Stimulated activated CD4-positive, alpha-beta T cell treated with anti-CD3 and anti-CD28 coated beads, Interleukin-2, amount 100 ng/mL, for 24 hours (primary cell): ENCODE measurements at places on chromosomes 6 and 20.

DNA sequence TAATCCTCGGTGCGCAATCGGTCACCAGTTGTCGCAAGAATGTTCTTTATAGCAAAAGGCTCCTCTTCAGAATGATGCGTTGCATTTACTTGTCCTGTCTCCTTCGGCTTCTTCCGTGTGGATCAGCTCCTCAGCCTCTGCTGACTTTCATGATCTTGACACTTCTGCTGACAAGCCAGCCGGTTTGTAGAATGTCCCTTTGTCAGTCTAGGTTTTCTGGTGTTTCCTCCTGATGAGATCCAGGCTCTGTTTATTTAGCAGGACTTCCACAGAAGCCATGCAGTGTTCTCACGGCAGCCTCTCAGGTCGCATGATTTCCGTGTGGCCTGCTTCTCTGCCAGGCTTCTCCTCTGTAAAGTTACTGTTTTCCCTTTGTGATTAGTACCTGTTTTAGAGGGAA lies 66.9 kb downstream of the STX11 start:
- DNase-seq, result no peak

GRCh38 chr6:167046861-167047495 lies 47.8 kb downstream of the CEP43 start:
- DNase-seq, result no peak

- no peak for DNase-seq
Measured at GRCh38 chr6:150081702-150082101, 12.8 kb upstream of the ULBP3 start.

- DNase-seq, result no peak
Measured at GRCh38 chr6:10441655-10442009, 26.8 kb upstream of the TFAP2A start.

GRCh38 chr20:9068841-9069663 lies at the start of gene PLCB4:
Gene PLCB4, plus strand, starts transcription at chr20:9069087. Its CDS starts 238,728 bp downstream, at chr20:9307815.
- DNase-seq, result no peak

DNA sequence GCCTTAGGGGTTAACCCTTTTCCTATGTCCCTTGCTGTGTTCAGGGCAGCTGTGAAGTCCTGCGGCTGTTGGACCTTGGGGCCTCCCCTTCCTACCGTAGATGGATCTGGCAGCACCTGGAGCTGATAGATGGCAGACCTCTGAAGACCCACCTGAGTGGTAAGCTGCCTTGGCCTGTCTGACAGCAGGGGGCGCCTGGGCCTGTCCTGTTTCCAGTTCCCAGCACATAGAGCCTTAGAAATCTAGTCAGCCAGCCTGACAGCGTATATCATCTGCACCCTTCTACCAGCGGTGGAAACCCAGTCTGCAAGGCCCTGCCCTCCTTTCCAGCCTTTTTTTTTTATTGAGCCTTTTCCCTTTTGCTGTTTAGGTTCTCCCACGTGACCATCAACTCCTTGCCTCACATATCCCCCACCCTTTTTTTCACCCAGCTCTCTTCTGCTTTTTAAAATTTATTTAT lies 26.6 kb downstream of the CNBD2 start:
- peak; percentile 87 for DNase-seq

DNA sequence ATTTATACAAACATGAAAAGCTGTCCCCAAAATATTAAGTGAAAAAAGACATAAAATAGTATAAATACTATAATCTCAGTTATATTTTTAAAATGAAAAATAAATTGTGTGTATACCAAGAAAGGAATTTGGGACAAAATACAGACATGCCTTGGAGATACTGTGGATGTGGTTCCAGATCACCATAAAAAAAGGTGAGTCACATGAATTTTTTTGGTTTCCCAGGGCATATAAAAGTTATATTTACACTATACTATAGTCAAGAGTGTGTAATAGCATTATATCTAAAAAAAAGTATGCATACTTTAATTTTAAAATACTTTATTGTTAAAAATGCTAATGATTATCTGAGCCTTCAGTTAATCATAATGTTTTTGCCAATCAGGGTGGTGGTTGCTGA lies 17.4 kb upstream of the SDHAF4 start:
- no peak for DNase-seq

DNA sequence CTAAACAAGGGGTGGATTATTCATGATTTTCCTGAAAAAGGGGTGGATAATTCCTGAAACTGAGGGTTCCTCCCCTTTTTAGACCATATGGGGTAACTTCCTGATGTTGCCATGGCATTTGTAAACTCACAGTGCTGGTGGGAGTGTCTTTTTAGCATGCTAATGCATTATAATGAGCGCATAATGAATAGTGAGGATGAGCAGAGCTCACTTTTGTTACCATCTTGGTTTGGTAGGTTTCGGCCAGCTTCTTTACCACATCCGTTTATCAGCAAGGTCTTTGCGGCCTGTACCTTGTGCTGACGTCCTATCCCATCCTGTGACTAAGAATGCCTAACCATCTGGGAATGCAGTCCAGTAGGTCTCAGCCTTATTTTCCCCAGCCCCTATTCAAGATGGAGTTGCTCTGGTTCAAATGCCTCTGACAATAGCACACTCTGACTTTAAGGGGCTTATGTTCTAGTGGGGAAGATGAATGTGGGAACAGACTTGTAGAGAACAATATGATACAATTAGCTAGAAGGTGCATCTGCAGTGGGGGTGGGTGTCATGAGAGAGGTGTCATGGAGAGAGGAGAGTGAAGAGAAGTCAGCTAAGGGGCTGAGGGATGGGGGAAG lies 4.2 kb upstream of the GPR31 start:
- DNase-seq, result no peak

- DNase-seq, result no peak
Measured at GRCh38 chr20:5133998-5134397, 7.2 kb downstream of the CDS2 start.

DNA sequence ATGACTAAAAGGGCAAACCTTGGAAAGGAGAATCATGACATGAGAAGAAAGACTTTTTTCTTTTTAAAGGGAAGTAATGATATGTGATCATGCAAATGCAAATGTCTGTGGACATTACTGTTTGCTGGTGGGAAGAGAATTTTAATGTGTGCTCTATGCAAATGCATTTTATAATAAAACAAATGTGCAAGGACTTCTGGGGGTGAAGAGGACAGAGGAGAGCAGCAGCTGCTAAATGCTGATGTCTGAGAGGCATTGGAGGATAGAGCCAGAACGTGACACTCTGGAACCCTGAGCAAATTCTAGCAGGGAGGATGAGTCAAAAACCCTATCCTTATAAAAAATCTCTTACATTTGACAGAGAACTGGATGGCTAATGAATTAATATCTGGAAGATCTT lies 69.1 kb upstream of the BEND3 start:
- no peak for DNase-seq

DNA sequence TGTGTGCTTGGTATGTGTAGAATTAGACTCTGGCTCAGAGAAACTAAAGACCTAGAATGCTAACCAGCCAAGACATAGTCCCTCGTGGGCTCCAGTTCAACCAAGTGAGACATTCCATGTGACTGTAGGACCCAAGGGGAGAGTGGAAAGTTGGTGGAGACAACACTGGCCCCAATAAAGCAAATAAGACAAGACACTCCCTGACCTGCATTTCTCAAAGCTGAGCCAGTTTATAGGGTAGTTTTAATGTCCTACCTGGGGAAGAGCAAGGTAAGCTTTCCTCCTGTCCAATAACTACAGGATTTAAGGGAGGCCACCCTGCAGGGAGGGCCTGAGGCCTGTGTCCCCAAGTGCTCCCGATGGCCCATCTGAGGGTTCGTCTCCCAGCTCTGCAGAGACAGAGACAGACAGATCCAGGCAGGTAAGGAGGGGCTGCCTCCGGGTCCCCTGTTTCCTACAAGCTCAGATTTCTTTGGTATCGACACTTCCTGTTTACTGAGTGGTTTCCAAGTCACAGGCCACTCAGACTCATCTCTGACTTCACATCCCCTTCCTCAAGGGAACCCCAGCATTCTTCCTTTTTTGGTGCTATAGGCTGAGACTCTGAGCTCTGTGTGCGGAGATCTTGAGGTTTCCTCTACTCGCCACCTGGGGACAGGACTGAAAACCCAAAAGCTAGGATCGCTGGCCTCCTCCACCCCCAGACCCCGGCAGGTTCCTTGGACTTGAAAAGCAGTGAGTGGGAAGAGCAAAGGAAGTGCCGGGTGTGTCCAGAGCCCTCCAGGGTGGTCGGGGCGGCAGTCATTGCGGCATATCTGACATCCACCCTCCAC lies 92.4 kb downstream of the PRND start:
- no peak for DNase-seq

DNA sequence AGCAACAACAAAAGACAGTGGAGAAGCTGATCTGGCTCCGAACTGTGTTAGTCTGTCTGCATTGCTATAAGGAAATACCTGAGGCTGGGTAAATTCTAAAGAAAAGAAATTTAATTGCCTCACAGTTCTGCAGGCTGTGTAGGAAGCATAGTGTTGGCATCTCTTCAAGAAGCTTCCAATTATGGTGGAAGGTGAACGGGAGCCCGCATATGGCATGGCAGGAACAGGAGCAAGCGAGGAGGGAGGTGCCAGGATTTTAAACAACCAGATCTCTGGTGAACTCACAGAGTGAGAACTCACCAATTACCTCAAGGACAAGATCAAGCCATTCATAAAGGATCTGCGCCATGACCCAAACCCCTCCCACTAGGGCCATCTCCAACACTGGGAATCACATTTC lies 293.5 kb downstream of the SMOC2 start:
- DNase-seq, result no peak

DNA sequence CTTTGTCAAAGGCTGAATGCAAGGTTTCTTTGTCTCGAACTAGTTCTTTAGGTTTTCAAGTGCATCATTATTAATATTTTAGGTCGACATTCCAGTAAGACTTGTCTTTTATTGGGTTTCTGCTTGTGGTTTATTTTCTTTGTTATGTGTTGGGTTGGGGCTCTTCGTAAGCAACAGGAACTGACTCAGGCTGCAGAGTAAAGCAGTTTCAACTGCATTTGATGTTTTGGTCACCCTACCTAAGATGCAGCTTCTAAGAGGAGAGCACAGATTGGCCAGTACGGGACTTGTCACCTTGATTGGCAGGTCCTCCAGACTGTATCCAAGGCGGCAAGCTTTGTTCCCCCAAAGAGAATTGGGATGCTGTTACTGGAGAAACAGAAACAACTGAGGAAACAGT lies 149.5 kb upstream of the SULF2 start:
- DNase-seq, result no peak

- DNase-seq, result no peak
Measured at GRCh38 chr20:58003525-58003924, 224.9 kb downstream of the ANKRD60 start.

GRCh38 chr6:125489579-125490285 lies 188.0 kb upstream of the HDDC2 start:
- no peak for DNase-seq

DNA sequence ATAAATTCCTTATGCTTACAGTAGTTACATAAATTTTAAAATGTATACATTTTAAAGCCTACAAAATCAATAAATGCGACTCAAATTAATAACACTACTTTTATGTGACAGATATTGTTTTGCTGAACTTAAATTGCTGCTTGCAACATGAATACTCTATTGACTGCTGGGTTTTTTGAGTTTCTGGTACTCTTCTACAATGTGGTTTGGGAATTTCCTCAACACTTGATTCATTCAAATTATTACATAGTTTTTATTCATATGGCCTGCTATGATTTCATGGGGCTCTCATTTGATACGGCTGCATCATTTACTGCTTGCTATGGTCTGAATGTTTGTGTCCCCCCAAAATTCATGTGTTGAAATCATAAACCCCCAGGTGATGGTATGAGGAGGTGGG lies 2.3 kb upstream of the TXLNB start:
- no peak for DNase-seq

DNA sequence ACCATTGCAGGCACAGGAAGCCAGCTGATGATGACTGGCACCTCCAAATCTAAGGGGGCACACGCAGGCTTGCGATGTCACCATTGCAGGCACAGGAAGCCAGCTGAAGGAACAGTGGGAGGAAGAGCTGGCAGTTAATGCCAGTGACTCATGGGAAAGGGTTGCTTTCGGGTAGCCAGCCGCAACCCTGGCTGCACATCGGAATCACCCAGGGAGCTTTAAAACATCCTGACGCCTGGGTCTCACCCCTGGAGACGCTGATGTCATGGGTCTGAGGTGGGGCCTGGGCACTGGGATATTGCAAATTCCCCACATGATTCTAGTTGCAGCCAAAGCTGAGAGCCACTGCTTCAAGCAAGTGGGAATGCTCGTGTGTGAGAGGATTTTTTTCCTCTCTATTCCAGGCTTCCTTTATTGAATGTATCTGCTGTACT lies 16.1 kb upstream of the CCN6 start:
- DNase-seq, result peak; percentile 42

- DNase-seq, result no peak
Measured at GRCh38 chr20:45701873-45702272, at the start of gene WFDC13. Gene WFDC13, plus strand, starts transcription at chr20:45702038. Its CDS starts 86 bp downstream, at chr20:45702124.

- no peak for DNase-seq
Measured at GRCh38 chr6:123997223-123997622, 193.6 kb downstream of the NKAIN2 start.

DNA sequence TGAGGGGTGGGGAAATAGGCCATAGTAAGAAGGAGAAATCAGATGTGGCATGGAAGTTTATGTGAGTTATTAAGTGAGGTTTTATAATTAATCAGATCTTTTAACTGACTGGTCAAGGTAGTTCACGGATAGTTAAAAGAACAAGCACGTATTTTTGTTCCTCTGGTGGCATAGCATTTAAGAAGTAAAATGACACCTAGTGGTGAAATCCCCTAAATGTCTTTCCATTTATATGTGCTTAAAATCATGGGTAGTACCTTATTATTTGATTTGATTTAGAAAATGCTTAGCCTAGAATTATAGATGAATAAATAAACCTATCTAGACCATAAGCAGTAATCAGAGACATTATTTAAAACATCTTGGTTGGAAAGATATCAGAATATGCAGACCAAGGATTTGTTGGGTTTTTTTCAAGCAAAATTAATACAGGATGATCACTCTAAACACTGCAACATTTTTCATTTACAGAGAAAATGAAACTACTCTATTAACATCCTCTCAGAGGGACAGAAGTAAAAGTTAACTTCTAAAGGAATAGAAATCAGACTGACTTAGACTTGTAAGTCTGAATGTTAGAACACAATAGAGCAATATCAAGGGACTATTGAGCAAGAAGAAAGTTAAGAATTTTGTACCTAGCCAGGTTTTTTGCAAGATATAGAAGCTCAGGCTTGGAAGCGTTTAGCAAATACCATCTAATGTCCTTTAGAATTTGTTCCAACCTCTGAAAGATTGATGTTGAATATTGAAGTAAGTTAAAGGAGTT lies 81.1 kb downstream of the STXBP5 start:
- DNase-seq, result no peak

DNA sequence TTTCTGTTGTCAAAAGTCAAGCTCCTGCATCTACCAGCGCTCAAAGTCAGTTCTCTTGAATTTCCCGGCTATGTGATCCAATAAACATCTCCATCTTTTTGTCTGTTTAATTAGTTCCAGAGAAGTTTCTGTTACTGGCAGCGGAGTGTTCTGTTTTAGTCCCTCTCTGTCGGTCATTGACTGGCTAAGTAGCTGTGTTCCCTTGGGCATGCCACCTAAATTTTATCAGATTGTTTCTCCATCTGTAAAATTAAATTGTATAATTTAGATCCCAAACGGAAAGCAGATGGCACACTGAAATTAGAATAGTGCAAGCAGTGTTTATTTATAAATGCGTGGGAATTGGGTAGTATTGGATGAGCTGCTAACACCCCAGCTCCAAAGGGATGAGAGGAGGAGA lies 29.7 kb upstream of the PRL start:
- no peak for DNase-seq
